Activated CD4-positive, alpha-beta memory T cell treated with anti-CD3 and anti-CD28 coated beads, Interleukin-2, amount 10 ng/mL, durations not matched to agents 7 days and 5 days (primary cell): ENCODE measurements at places on chromosomes 4 and X.

DNA sequence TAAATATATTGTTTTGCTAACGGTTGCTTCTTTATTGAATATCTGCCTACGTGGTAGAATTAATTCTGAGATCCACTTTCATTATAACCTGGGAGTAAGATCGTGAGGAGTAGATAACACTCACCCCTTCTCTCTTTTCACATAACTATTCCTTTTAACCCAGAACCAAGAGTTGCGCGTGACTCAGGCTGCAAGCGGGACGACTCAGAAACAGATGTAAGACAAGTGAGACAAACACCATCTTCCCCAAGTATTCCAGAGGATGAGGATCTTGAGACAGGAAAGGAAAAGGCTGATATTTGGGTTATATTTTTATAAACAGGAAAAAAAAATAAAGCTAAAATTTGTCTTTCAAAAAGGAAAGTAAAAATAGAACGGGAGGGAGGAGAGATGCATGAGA, 318.8 kb upstream of the NOCT start:
- DNase-seq = no peak

DNA sequence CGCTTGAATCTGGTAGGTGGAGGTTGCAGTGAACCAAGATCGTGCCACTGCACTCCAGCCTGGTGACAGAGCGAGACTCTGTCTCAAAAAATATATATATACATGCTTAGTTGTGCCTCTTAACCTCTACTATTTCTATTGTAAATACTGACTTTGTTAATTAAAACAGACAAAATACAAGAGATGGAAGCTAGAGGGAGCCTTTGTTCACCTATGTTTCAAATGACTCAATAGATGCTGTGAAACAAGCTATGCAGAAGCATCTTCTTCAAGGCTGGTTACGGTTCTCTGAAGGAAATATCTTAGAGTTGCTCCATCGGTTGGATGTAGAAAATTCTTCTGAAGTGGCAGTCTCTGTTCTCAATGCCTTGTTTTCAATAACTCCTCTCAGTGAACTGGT, 6.2 kb downstream of the NCAPG start:
- no peak for DNase-seq

GRCh38 chr4:26031704-26032103, 117.7 kb downstream of the SMIM20 start:
- no peak for DNase-seq

- DNase-seq = no peak
Measured at GRCh38 chr4:8874896-8875680, 3.4 kb upstream of the HMX1 start.

DNA sequence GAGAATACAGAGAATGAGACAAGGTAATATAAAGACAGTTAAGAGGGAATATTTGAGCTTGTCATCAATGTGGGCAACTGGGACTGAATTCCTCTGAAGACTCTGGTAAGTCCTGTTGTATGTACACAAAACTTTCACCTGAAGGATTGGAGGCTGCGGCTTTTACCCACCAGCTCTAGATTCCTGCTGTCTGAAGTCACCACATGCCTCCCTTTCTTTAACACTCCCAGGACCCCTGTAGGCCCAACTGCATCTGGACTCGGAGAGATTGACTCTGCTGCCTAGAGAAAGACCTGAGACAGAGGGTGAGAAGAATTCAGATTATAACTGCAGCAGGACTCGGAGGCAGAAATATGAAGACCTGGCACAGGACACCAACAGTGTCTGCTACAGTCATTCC, 1048.0 kb downstream of the PDHA2 start:
- DNase-seq = no peak

DNA sequence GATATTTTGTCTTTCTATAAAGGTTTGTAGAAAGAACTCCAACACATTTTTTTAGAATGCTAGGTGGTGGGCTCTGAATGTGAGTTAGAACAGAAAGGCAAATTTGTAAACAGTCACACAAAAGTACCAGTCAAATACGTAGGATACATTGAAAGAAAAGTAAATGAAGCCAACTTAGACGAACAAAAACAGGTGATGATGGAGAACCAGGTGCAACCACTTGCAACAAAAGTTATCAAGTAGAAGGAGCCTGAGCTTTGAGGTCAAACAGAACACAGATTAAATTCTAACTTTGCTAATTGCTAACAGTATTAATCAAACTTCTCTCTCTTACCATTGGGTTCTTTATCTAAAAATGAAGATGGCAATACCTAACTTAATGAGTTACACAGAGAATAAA, 62.7 kb upstream of the DAPP1 start:
- DNase-seq = no peak

DNA sequence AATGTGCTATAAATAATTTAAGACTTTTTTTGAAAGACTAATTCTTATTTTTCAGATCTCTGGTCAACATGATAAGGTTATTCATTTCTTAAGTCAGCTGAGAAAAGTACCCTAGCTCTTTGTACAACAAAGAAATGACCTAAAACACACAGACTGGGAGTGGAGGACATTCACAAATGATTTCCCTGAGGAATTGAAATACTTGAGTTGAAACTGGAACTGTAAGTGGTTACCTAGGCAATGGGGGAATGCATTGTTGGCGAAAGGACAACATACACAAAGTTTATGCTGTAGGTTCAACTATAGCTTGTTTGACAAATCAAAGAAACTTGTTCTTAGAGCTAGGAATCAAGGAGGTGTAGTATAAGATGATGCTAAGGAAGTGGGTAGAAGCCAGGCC, 915.5 kb downstream of the FAT4 start:
- no peak for DNase-seq

DNA sequence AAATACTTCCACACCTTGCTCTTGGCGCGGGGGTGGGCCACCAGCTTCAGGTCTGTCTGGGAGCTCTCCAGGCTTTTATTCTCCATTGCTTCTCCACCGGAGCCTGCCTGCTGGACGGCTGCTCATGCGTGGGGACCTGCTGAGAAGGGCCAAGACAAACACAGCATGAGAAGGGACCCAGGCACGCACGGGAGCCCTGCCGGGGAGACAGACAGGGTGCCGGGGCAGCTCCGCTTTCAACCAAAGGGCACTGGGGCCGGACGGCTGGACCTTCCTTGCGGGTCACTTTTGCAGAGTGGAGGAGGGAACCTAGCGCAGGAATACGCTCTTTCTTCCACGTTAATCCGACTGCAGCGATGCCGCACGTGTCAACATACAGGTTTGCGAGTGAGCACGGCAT, 10.1 kb downstream of the DHRSX start:
- DNase-seq = no peak

GRCh38 chrX:34197946-34198345, 65.8 kb upstream of the FAM47A start:
- no peak for DNase-seq

- DNase-seq = no peak
Measured at GRCh38 chrX:10981506-10981905, 129.6 kb upstream of the HCCS start.

DNA sequence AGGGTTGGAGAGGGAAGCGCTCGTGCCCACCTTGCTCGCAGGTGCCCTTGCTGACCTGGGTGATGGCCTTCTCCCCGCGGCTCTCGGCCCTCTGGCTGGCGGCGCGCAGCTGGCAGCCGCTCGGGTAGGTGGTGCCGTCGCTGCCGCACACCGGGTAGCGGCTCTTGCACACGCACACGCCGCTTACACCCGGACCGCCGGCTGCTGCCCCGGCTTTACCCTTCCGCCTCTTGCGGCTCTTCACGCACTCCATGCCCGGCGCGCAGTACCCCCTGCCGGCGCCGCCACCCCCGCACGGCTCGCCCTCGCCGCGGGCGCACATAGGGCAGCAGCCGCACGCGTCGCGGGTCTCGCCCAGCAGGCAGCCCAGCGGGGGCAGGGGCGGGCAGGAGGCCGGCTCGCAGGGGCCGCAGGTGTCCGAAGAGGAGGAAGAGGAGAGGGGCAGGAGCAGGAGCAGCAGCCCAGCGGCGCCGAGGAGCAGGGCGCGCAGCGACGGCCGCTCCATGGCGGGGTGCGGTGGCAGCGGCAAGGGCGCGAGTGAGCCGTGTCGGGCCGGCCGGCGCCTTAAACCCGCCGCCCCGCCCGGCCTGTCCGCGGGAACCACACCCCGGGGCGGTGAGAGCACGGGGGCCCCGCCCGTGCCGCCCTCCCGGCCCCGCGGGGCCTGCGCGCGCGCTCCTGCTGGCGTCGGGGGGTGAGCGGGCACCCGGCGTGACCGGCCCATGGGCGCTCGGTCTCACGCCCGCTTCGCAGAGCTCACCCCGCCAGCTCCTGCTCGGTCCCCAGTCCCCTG, at the start of gene IGFBP7:
Gene IGFBP7, minus strand, starts transcription at position 539 of the 793 bp plus-strand sequence. Its CDS starts 34 bp downstream, at position 505.
- DNase-seq = no peak

DNA sequence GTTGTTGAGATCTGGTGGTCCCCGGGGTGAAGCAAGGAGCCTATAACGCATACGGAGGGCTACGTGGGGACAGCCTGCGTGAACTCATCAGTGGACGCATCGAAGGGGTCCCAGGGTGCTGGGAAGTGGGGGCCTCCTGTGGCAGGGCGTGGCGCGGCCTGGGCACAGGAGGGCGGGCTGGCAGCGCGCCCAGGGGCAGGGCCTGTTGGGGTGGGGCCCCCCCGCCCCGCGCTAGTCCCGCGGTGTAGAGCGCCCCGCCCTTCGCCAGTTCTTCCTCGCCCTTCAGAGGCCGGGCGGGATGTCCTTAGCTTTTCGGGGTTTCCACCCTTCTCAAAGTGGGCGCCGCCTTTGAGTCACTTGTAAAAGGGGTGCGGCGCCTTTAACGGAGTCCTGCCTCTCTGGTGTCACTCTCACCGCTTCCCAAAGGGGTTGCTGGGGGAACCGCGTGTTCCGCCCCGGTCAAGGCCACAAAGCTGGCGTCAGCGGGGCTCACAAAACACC, 632 bp downstream of the PLP2 start:
- DNase-seq = peak; percentile 85

- no peak for DNase-seq
Measured at GRCh38 chr4:79338148-79338547, 12.3 kb upstream of the NAA11 start.

- no peak for DNase-seq
Measured at GRCh38 chrX:750263-750662, 119.7 kb downstream of the SHOX start.

DNA sequence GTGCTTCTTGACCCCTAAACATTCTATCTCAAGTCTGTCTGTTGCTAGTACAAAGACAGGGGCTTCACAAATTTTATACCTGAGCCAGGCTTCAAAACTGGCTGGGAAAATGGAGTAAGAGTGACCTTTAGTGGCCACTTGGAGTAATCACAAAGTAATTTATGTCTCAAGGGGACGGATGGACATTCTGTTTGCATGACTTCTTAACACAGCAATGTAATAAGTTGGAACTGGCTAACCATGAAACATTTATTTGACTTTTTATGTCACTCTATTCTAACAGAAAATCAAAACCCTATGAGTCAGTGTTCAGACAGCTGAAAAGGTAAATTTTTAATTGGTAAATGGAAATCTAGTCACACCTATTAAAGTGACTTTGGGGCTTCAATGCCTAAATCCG, 600.6 kb downstream of the ANKRD50 start:
- no peak for DNase-seq

GRCh38 chrX:70922774-70923473, 8.0 kb downstream of the SLC7A3 start:
- DNase-seq = no peak

- peak; percentile 46 for DNase-seq
Measured at GRCh38 chr4:25938787-25939186, 24.8 kb downstream of the SMIM20 start.

- no peak for DNase-seq
Measured at GRCh38 chr4:42906341-42906740, 13.8 kb downstream of the GRXCR1 start.

DNA sequence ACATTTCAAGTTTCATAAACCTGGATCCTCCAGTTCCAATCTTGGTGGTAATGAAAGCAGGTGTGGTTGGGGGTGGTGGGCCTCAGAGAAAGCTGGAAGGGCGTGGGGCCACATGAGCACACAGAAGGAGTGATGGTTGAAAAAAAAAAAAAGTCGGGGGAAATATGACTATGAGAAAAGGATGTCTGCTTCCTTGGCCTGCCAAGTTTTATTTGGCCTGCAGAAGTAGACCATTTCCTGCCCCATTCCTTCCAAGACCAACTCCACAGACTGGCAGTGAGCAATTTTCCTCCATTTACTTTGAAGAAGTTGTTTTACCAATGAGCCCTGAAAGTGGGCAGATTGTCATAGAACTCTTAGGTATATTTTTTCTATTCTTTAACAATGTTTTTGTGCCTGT, 43.3 kb downstream of the LNX1 start:
- DNase-seq = no peak
